ENCODE measurements at places on chromosomes 7 and 10.
A peak's percentile ranks its signal among the peaks of the same experiment; 100 is the strongest.

- H3K27ac ChIP-seq, result no peak overlapping the region
- no peak overlapping the region for H3K4me3 ChIP-seq
Measured at GRCh38 chr7:50073093-50073492, 20.0 kb downstream of the ZPBP start.

- H3K36me3 ChIP-seq, result no peaks in the 10 kb centered on the region
- no peak overlapping the region for H3K4me3 ChIP-seq
- DNase-seq, result no peak
- no peaks in the 10 kb centered on the region for H3K27me3 ChIP-seq
Measured at GRCh38 chr7:158255558-158255957, 332.1 kb downstream of the PTPRN2 start.

DNA sequence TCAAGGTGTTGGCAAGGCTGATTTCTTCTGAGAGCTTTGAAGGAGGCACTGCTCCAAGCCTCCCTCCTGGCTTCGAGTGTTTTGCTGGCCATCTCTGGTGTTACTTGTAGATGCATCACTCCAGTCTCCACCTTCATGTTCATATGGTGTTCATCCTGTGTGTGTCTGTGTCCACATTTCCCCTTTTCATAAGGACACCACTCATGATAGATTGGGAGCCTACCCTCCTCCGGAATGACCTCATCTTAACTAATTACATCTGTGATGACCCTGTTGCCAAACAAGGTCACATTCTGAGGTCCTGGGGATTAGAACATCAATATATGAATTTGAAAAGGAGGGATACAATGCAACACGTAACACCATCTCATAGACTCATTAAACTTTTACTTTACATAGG lies 119.0 kb downstream of the CREB5 start:
- H3K4me1 ChIP-seq, result no peaks in the 10 kb centered on the region
- H3K27me3 ChIP-seq, result no peaks in the 10 kb centered on the region
- H3K27ac ChIP-seq, result no peak overlapping the region
- no peak overlapping the region for H3K4me3 ChIP-seq

- no peak overlapping the region for H3K4me3 ChIP-seq
- no peaks in the 10 kb centered on the region for H3K4me1 ChIP-seq
- no peak overlapping the region for H3K27ac ChIP-seq
- no peaks in the 10 kb centered on the region for H3K27me3 ChIP-seq
- no peaks in the 10 kb centered on the region for H3K36me3 ChIP-seq
Measured at GRCh38 chr7:156238366-156239133, 402.0 kb upstream of the RNF32 start.

- no peaks in the 10 kb centered on the region for H3K4me1 ChIP-seq
- H3K27me3 ChIP-seq, result peaks cover 3% of the 10 kb centered on the region
- H3K36me3 ChIP-seq, result no peaks in the 10 kb centered on the region
Measured at GRCh38 chr7:128921866-128922440, 11.4 kb upstream of the KCP start.

DNA sequence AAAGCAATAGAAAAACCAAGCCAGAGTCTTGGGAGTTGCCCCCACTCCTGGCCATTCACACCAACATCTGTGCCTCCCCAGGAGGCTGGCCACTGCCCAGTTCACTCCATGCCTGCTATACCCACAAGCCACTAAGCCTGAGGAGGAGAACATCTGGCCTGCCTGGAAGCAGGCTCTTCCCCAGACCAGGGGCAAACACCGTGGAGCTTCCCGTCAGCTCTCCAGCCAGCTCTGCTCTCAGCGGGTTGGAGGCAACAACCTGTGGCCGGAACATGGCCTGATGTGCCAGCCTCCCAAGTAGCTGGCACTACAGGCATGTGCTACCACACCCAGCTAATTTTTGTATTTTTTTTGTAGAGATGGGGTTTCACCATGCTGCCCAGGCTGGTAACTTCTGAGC lies 9.1 kb upstream of the PTPRN2 start:
- no peak for DNase-seq
- no peaks in the 10 kb centered on the region for H3K27me3 ChIP-seq
- no peaks in the 10 kb centered on the region for H3K36me3 ChIP-seq
- no peak overlapping the region for H3K4me3 ChIP-seq

DNA sequence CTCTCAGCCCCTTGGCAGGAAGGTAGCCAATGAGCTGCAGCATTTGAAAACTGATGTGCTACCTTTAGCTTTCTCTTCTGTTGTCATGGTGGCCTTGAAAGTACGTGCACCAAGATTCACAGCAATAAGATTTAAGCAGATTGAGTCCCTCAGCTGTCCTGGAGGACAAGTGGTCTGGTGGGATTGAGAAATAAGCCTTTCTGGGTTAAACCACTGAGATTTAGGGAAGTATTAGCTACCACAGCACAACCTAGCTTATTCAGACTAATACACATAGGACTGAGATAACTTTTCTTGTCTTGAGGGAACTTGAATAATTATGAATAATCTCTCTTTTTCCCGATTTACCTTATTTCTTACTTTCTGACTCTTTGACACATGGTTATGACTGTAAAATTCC lies 324.0 kb downstream of the PTEN start:
- no peaks in the 10 kb centered on the region for H3K36me3 ChIP-seq
- no peaks in the 10 kb centered on the region for H3K4me1 ChIP-seq
- no peaks in the 10 kb centered on the region for H3K27me3 ChIP-seq
- H3K4me3 ChIP-seq, result no peak overlapping the region
- H3K27ac ChIP-seq, result no peak overlapping the region

- H3K36me3 ChIP-seq, result no peaks in the 10 kb centered on the region
- H3K27me3 ChIP-seq, result no peaks in the 10 kb centered on the region
- no peak overlapping the region for H3K4me3 ChIP-seq
- no peak overlapping the region for H3K27ac ChIP-seq
- no peak for DNase-seq
Measured at GRCh38 chr10:80173466-80173865, 31.9 kb downstream of the ANXA11 start.

DNA sequence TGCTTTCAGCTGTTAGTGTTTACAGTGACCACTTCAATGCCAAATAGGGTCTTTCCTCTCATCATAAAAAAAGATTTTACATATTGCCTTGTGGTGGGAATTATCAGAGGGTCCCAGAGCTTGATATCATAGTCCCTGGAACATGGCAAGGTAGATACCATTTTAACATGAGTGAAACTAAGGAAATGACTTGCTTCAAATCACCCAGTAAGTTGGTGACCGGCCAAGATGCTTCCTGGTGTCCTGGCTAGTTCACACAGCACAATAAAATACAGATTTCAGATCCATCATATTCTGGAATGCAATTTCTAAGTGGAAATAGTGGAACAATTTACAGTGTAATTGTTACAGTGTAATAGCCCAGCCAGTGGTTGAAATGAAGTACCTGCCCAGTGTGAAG lies 36.6 kb downstream of the CNNM1 start:
- H3K27ac ChIP-seq, result no peak overlapping the region
- no peaks in the 10 kb centered on the region for H3K27me3 ChIP-seq
- no peak for DNase-seq
- H3K4me1 ChIP-seq, result no peaks in the 10 kb centered on the region
- H3K4me3 ChIP-seq, result no peak overlapping the region
- H3K36me3 ChIP-seq, result no peaks in the 10 kb centered on the region

DNA sequence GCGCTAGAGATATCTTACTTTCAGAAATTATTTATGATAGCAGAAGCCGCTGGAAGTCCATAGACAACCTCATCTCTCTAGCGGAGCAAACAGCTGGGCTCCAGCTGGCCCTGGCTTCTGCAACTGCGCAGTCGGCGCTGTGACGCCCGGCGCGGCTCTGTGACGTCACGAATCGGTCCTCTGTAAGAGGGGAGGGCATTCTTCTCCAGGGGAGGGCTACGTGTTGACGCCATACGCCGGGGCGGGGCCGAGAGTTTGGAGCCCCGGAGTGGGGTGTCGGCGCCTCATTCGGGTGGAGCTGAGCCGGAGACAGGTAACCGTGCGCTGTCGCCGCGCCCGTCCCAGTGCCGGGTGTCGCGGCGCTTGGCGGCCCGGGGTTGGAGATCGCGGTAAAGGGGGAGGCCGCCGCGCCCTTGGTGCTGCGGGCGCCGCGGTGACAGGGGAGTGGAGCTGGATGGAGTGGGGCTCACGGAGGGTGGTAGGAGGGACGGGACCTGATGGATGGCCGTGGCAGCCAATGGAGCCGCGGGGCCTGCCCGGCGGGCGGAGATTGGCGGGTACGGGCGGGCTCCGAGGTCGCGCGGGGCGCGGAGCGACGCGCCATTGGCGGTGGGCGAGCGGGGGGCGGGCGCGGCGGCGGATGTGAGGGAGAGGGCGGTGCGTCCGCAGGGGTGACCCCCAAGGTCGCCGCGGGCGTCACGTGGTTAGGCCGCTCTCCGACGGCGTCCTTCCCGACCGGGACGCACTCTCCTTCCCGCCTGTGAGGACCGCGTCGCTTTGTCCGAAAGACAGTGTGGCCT lies at the start of gene OGDH:
TSS of gene OGDH (plus strand) at position 287 of the 800 bp plus-strand sequence. CDS start 17,717 bp downstream, outside the sequence.
- peak within 1 kb of the TSS; percentile 97 for H3K4me3 ChIP-seq
- no peaks in the 10 kb centered on the region for H3K36me3 ChIP-seq
- peak; percentile 94 for DNase-seq
- no peak within 1 kb of the TSS for H3K27ac ChIP-seq

- H3K36me3 ChIP-seq, result no peaks in the 10 kb centered on the region
- H3K4me3 ChIP-seq, result no peak overlapping the region
- H3K27ac ChIP-seq, result no peak overlapping the region
- no peaks in the 10 kb centered on the region for H3K4me1 ChIP-seq
Measured at GRCh38 chr10:116316503-116316902, 7.7 kb upstream of the CCDC172 start.

- no peaks in the 10 kb centered on the region for H3K36me3 ChIP-seq
- 0 out of 2 replicates have a peak, but pooled peaks cover 2% of the 10 kb centered on the region for H3K4me1 ChIP-seq
- H3K27ac ChIP-seq, result no peak overlapping the region
- H3K4me3 ChIP-seq, result no peak overlapping the region
- no peaks in the 10 kb centered on the region for H3K27me3 ChIP-seq
- DNase-seq, result no peak
Measured at GRCh38 chr10:110947061-110947595, 27.7 kb downstream of the SHOC2 start.

- no peaks in the 10 kb centered on the region for H3K36me3 ChIP-seq
- no peak overlapping the region for H3K4me3 ChIP-seq
- H3K27me3 ChIP-seq, result no peaks in the 10 kb centered on the region
- H3K27ac ChIP-seq, result no peak overlapping the region
Measured at GRCh38 chr7:85781606-85782005, 594.8 kb upstream of the SEMA3D start.

GRCh38 chr7:47581804-47582763 lies at the start of gene TNS3:
TNS3 (minus strand) TSS chr7:47582111; CDS start chr7:47439636, 142,475 bp downstream.
- H3K27me3 ChIP-seq, result peaks cover 4% of the 10 kb centered on the region
- no peak within 1 kb of the TSS for H3K27ac ChIP-seq
- DNase-seq, result no peak
- no peaks in the 10 kb centered on the region for H3K36me3 ChIP-seq
- H3K4me3 ChIP-seq, result peak within 1 kb of the TSS; percentile 48

DNA sequence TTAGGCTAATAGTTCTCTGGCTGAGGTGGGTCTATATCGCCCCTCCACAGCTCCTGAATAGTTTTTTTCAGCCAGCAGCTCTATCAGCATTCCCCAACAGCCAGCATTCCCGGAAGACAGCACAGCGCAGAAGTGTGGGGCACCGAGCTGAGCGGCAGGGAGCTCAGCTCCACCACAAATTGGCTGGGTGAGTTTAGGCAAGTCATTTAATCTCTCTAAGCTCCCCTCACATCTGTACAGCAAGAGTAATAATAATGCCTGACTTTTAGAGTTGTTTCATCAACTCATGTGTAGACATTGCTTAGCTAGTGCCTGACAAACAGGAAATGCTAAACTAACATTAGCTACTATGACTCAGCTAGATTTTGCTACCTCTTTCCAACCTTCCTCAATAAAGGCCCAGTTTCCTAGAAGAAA lies 247.9 kb upstream of the PTN start:
- no peak for DNase-seq
- H3K4me1 ChIP-seq, result peaks cover 4% of the 10 kb centered on the region
- H3K27ac ChIP-seq, result no peak overlapping the region
- no peaks in the 10 kb centered on the region for H3K36me3 ChIP-seq

GRCh38 chr10:1417574-1417973 lies 319.8 kb downstream of the ADARB2 start:
- no peak for DNase-seq
- H3K27ac ChIP-seq, result no peak overlapping the region
- peaks cover 2% of the 10 kb centered on the region for H3K4me1 ChIP-seq
- H3K4me3 ChIP-seq, result no peak overlapping the region
- no peaks in the 10 kb centered on the region for H3K27me3 ChIP-seq
- H3K36me3 ChIP-seq, result no peaks in the 10 kb centered on the region

- H3K36me3 ChIP-seq, result no peaks in the 10 kb centered on the region
- no peak overlapping the region for H3K4me3 ChIP-seq
- H3K4me1 ChIP-seq, result 0 out of 2 replicates have a peak, but pooled peaks cover 1% of the 10 kb centered on the region
- H3K27me3 ChIP-seq, result no peaks in the 10 kb centered on the region
- no peak overlapping the region for H3K27ac ChIP-seq
Measured at GRCh38 chr10:63375859-63376258, 89.9 kb downstream of the JMJD1C start.

DNA sequence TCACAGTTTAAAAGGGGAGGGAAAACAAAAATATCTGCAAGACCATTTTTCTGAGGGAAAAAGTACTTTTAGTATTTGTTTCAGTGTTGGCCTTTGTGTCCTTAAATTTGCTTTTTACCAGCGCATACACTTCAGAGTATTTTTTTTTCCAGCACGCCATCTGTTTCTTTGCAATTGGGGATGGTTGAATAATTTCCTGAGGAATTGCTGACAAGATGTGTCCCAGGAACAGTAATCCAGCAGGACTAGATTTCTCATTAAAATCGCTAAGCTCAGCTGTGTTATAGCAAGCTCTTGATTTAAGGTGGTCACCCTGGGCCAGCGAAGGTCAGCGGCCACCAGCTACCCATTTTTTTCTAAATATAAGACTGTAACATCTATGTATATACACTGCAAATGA lies 156.9 kb upstream of the RHOBTB1 start:
- no peak overlapping the region for H3K27ac ChIP-seq
- no peaks in the 10 kb centered on the region for H3K4me1 ChIP-seq
- DNase-seq, result no peak

Measured in iPS DF 6.9 (cell line).